ENCODE measurements at places on chromosomes 7 and 10. TPM values are rescaled to one million over a fixed set of nuclear protein-coding genes. Genes with fewer than 3 reads are reported as not detected.

Gene MSS51
- total RNA-seq, result 2.6 TPM

- DNase-seq, result no peak
These were observed 86.1 kb upstream of the MBL2 start for GRCh38 chr10:52858722-52859121.

Gene SFRP4
- not detected for total RNA-seq

GRCh38 chr7:113394856-113395255 lies 276.5 kb upstream of the SMIM30 start:
- no peak for DNase-seq
